ENCODE measurements at places on chromosomes 7 and 10.

GRCh38 chr7:134016223-134016941 is 110.8 kb upstream of the LRGUK start:
- DNase-seq = peak; percentile 17

GRCh38 chr10:28668363-28669226 is 8.7 kb upstream of the BAMBI start:
- no peak for DNase-seq

GRCh38 chr7:121385800-121386179 is 10.3 kb downstream of the FAM3C start:
- peak; percentile 38 for DNase-seq

DNA sequence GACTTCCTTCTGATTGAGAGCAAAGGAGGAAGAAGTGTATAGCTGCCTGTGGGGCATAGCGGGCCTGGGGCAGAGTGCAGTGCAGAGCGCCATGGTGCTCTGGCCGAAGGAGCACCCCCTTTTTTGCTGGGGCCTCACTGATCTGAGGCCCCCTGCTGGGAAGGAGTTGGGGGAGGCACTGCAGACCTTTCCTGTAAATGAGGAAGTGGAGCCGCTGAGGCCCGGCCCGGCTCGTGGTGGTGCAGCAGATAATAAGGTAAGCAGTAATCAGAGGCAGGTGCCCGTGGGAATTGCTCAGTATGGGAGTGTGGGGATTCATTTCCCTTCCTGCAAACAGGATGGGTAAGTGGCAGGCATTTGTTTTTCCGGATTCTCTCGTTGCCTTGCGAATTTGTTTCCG is 373.7 kb upstream of the MKI67 start:
- no peak for DNase-seq

DNA sequence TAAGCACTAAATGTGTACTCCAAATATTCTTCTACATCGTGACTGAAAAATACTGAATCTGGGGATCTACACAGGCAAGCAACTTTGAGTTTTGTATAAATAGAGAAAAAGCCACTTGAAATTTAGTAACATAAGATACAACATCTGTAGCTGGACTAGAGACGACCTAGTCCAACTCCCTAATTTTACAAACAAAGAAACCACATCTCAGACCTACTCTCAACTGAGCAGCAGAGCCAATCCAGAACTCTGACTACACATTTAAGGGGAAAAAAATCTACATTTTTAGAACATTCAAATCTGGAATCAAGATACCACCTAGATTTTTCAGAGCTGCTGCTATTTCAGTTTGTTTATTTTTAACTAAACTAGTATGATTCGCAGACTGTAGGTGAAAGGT is 88.9 kb downstream of the CABCOCO1 start:
- DNase-seq = no peak

GRCh38 chr7:78222001-78222751 is 423.6 kb downstream of the PHTF2 start:
- peak; percentile 48 for DNase-seq

DNA sequence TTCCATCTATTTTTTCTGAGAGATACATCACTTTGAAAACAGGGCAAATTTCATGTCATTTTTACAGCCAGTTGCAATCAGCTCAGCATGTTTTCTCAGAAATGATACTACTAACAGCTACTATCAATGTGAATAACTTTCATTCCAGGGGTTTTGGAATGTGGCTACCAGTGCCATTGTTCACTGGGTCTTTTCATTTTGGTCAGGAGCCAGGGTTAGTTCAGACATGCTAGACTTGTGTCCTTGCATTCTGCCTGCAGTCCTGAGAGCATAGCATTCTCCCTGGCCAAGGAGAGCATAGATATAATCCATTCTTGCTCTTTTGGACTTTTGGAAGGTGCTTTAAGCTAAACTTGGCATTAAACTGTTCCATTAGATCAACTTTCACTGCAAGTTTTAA is 160.9 kb upstream of the NEBL start:
- no peak for DNase-seq

- DNase-seq = peak; percentile 48
Observed at GRCh38 chr7:98681951-98682350, 64.9 kb downstream of the NPTX2 start.

DNA sequence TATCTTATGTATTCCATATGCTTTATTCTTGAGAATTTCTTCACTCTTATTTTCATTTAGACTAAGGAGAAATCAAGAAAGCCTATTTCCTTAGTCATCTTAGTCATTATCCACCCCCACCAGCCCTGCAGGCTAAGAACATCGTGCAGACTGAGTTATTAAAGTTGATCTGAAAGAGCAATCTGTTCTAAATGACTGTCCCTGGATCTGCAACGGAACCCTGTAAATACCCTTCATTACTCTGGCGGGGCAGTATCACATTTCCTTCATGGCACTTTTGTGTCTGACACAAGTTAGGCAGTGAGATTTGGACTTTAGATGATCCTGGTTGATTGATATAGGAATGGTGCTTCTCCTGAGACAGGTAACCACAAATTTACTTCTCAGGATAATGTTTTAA is 3.5 kb upstream of the MYPN start:
- DNase-seq = no peak

DNA sequence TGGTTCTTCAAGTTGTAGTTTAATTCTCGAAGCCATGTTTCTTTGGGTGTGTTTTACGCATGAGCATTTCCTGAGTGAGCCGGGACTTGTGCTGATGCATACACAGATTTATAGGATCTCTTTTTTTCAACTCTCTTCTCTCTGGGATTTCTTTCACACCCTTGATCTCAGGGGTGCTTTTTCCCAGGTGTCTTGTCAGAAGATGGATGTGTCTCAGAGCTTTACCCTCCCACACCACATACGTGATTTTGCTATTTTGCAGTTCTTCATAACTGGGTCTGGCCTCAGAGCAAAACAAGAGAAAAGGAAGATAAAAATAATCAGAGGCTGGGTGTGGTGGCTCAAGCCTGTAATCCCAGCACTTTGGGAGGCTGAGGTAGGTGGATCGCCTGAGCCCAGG is 177.0 kb downstream of the CAMK1D start:
- DNase-seq = no peak

- no peak for DNase-seq
Observed at GRCh38 chr10:61547297-61547696, 94.1 kb upstream of the TMEM26 start.

Data from OCI-LY7 (cell line).